ENCODE measurements at places on chromosomes 6 and 20.
A peak's percentile ranks its signal among the peaks of the same experiment; 100 is the strongest.

GRCh38 chr20:50794181-50794845, 548 bp upstream of the BCAS4 start:
- DNase-seq, result no peak

- DNase-seq, result no peak
These were observed 2.9 kb downstream of the GSS start for GRCh38 chr20:34952671-34953070.

GRCh38 chr6:22015944-22016343, 280.9 kb downstream of the PRL start:
- DNase-seq, result no peak

- no peak for DNase-seq
These were observed 152.0 kb upstream of the CST7 start for GRCh38 chr20:24797113-24797512.

- no peak for DNase-seq
These were observed 31.2 kb downstream of the PRR18 start for GRCh38 chr6:166277018-166277417.

DNA sequence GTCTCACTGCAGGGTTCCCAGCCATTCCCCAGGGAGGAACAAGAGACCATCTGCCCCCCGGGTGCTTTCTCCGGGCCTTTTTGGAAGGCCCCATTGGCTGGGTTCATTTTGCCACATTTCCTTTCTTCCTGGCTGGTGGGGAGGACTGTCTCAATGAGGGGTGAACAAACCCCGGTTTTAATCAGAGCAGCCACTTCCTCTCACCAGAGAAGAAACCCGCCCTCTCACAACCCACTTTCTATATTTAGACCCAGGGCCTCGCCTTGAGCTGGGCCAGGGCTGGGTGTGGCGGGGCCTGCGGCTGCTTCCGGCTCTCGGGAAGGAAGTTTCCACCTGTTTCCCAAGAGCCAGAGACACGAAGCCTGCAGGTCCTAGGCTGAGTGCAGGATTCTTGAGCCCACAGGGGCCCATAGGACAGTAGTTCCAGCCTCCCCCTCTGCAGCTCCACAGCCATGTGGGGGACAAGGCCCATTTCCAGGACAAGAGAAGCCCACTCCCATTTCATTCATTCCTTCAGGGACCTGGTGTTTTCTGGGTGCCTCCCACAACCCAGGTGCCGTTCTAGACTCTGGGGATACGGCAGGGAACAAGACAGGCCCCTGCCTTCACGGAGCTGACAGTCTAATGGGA, 41.8 kb downstream of the RBM38 start:
- DNase-seq, result no peak

DNA sequence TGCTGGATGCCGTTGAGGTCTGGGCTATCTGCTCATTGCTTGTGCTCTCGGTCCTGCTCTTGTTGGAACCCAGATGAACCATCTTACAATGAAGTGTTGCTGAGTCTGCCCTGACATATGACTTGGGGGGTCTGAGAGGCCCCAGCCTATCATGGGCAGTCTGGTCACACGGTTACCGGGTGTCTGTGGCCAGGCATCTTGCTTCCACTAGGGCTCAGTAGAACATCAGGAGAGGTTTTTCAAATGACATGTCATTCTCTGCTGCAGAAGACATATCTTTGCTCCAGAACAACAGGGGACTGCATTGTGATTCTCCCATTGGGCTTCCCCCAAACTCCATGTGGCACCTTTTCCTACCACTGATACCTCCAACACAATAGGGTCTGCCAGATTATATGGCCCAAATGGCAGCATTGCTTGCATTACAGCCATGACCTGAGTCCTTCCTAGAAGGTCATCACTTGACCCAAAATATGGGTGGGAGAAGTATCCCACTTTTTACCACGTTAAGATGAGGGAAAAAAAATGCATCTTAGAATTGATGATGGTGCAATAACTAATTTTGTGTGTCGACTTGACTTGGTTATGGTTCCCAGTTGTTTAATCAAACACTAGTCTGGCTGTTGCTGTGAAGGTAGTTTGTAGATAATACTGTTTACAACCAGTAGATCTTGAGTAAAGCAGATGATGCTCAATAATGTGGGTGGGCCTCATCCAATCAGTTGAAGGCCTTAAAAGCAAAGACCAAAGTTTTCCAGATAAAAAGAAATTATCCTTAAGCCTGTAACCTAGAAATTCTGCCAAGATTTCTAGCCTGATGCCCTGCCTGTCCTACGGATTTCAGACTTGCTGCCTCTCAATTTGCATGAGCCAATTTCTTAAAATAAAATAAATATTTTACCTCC, 241.0 kb downstream of the QKI start:
- no peak for DNase-seq

GRCh38 chr6:42429042-42429585, 22.6 kb downstream of the TRERF1 start:
- no peak for DNase-seq

DNA sequence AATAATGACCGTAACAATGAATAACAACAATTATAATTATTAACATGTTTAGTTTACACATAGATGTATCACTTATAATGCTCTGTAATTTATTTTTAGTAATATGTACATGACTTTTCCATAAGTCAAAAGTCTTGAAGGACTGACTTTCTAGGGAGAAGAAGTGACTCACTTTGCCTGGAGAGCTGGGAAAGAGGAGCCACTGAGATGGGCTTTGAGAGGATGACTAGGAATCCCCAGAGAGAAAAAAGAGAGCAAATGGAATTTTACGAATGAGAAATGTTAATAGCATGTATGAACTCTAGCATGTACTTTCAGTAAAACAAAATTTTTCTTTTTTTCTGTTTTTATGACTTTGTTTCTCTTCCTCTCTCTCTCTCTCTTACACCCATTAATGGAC, 67.8 kb upstream of the RALY start:
- DNase-seq, result no peak

- DNase-seq, result no peak
These were observed at the start of gene TRIM15 for GRCh38 chr6:30163090-30163917. TRIM15 (plus strand) TSS chr6:30163546; CDS start chr6:30163685, 139 bp downstream.

DNA sequence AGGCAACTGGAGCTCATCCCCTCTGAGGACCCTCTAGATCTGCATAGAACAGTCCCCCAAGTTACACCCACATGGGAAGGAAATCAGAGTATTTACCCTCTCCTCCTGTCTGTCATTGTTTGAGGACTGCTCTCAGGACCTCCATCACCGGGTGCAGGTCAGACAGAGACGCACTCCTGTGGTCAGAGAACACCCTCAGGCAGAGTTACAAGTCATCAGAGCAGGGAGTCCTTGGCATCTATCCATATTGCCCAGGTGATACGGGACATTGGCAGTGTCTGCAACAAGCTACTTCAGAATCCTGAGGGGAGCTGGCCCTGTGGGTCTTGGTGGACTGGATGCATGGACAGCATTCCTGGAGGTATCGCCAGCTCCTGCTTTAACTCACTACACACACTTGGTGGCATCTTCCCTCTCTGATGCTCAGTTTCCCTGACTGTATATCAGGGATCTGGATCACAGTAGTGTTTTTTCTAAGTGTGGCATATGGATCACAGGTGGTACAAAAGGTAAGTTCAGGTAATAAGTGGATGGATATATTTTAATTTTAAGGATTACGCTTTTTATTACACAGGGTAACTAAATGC, 15.1 kb upstream of the ISM1 start:
- no peak for DNase-seq

DNA sequence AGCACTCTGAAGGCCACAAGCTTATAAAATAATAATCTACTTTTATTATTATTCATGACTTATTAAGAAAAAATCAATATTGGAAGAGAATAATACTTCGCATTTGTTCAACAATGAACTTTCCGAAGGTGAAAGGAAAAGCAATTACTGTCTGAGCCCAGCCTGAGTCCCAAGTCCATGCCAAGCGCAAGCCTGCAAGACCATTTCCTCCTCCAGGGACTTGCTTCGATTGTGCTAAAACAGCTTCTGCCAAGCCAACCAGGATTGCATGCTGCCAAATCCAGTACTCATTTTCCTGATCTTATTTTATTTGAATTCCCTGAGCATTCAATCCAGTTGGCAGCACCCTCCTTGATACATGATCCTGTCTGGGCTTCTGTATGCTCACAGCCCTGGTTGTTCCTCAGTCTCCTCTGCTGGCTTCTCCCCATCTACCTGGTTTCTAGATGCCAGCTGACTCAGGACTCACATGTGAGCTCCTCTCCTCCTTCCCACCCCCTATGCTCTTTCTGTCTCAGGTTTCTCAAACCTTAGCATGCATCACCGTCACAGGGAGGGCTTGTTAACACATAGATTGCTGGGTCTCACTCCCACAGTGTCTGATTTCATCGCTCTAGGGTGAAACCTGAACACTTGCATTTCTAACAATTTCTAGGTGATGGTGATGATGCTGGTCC, 55.9 kb upstream of the PSMF1 start:
- DNase-seq, result no peak

DNA sequence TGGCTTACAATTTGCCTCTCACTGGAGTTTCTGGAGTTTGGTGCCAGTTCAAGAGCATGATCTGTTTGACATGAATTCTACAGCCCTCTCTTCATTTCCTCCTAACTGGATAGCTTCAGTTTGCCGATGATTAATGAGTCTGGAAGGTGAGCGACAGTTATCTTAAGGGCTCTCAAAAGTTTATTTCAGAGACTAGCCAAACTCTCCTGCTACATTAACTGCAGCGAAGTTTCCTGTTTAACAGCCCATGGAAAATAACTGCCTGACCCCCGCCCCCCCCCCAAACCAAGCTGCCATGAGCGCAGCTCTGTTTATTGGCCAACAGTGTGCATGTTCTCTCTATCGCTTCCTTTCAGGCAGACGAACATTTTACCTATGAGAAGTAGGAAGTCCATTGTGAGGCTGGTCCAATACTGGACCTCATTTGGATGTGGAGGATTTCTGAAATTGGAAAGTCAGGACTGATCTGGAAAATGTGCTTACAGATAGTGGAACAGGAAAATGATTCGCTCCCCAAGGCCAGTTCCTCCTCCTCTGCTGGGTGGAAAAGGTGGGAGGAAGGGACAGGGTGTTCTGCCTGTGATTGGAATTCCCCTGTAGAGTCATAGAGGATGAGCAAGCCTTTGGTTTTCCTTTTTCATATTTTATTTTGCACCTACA, 522.2 kb upstream of the JAG1 start:
- DNase-seq, result no peak

DNA sequence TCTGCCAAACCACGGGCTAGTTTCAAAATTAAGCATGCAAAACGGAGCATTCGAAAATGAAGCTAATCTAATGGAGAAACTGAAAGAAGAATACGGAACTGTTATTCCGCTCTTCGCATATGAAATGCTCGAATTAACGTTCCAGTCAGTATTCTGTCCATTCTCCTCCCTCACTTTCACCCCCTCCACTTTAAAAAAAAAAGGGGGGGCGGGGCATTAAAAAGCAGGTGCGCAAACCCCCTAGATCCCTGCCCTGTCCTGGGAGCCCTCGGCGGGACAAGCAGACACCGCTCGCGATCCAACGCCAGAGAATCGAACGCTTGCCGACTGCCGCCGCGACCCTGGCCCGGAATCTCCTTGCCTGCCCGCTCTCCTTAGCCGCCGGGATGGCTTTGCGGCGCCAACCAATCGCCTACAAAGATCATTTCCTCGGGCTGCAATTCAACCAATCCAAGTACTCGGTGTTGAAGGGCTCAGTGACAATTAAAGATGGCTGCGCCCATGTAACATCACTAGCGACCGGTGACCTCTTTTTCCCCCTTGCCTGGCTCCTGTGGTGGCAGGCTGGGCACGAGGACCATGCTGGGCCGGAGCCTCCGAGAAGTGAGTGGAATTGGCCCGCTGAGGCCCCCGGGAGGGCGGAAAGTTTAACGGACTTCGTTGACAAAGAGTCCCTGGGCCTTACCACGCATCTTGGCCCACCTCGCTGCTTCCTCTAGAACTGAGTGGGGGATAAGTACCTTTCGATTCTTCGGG, at the start of the genes QRSL1 and RTN4IP1:
QRSL1 (plus strand) TSS at position 476 of the 756 bp plus-strand sequence; CDS start at position 580, 104 bp downstream.
RTN4IP1 (minus strand) TSS at position 396 of the 756 bp plus-strand sequence. CDS start 477 bp downstream, outside the sequence.
- DNase-seq, result peak; percentile 84

- DNase-seq, result no peak
These were observed 3.6 kb downstream of the FBXL4 start for GRCh38 chr6:98944168-98944567.

GRCh38 chr6:163782436-163783003, 368.0 kb downstream of the QKI start:
- no peak for DNase-seq

DNA sequence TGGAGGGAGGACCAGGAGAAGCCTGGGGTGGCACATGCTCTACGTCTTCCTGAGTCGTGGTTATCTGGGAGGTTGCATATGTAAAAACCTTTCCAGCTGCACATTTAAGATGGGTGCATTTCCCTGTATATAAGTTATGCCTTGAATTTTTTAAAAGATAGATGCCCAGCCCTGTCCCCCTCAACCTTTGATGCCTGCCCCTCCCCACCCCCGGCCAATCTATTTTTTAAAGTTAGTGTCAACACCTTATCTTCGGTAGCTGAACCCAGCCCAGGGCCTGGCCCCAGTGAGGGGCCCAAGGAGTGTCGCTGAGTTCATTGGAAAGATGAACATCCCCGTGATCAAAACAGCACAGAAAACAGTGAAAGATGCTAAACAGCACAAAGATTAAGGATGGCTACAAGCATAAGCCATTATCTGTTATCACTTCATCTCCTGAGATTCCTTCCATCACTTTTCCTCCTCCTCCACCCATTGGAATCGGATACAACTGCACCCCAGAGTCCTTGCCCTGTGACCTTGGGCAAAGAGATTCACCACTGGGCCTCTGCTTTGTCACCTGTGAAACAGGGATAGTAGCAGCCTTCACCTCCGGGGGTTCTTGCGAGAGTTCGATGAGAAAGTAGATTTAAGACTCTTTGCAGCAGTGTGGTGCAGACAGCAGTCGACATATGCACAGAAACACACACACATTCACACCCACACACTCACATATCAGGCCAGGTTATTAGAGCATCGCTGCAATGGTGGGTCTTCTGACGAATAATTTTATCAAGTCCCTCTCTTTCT, 47.5 kb downstream of the SIRPA start:
- DNase-seq, result no peak

DNA sequence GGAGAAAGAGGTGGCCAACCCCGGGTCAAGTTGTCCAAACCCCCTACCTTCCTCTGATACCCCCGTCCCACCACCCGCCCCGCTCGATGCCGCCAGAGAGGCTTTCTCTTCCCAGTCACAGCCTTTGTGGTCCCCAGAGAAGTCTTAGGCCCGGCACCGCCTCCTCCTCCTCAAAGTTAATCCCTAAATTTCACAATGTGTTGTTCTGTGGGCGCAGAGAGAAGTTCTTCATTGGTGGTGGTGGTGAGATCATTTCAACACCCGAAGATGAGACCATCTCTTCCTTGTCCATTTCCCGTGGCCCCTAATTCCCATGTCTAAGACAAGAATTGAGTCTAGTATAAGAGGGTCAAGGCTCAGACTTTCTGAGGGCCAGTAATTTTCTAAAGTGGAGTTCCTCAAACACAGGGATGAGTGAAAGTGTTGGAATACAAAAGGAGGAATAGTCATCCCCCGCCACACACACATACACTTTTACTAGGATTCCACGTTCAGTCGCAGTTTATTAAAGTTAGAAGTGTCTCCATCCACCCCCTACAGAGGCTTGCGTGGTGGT, 10.4 kb downstream of the TRIM31 start:
- DNase-seq, result no peak

- DNase-seq, result no peak
These were observed 200.5 kb upstream of the POU3F2 start for GRCh38 chr6:98633886-98634285.

GRCh38 chr6:130426066-130426721, 60.4 kb downstream of the TMEM200A start:
- DNase-seq, result no peak
